ENCODE measurements at places on chromosomes 6 and 20. TPM values are rescaled to one million over a fixed set of nuclear protein-coding genes. Genes with fewer than 3 reads are reported as not detected.

Gene WFDC10B
- polyA plus RNA-seq = not detected

Gene MLIP
- polyA plus RNA-seq = not detected

Gene C6orf132
- 20.2 TPM for polyA plus RNA-seq

Gene CST5
- polyA plus RNA-seq = not detected

Gene NHSL1
- polyA plus RNA-seq = 3.1 TPM

Gene SRC
- 22.2 TPM for polyA plus RNA-seq

Gene TRIM31
- 0.12 TPM for polyA plus RNA-seq

Gene CPNE5
- not detected for polyA plus RNA-seq

Gene EDN1
- 27.5 TPM for polyA plus RNA-seq

Gene GMPR
- polyA plus RNA-seq = 0.56 TPM

Gene GABRR2
- polyA plus RNA-seq = not detected

Measured in foreskin keratinocyte (primary cell).